ENCODE measurements at places on chromosomes 6 and 20.

GRCh38 chr6:147173675-147174308, 30.4 kb upstream of the STXBP5 start:
- H3K4me3 ChIP-seq = no peak overlapping the region
- DNase-seq = no peak
- no peak overlapping the region for H3K27ac ChIP-seq
- H3K36me3 ChIP-seq = no peaks in the 10 kb centered on the region

DNA sequence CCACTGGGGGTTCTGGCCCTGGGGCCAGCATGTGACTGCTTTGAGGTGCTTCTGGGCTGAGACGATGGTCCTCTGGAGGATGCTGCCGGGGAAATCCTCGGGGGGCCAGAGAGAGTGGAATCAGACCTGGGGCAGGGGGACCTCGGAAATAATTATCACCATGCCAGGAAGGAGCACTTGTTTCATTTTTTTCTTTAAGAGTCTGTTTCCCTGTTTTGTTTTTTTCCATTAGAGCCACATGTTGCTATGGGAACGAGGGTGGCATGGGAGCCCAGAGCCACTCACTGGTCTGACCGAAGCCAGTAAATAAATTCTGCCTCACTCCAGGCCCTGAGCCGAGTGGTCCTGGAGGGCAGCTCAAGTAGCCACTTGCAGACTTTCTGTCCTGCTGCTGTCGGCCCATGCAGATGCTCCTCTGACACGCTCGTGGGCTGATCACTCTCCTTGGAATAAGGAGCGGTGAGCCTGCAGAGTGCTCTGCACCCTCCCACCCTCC, 365.1 kb downstream of the ZFAND3 start:
- peaks cover 31% of the 10 kb centered on the region for H3K4me1 ChIP-seq
- no peak for DNase-seq
- no peaks in the 10 kb centered on the region for H3K27me3 ChIP-seq
- no peak overlapping the region for H3K27ac ChIP-seq
- no peak overlapping the region for H3K4me3 ChIP-seq

DNA sequence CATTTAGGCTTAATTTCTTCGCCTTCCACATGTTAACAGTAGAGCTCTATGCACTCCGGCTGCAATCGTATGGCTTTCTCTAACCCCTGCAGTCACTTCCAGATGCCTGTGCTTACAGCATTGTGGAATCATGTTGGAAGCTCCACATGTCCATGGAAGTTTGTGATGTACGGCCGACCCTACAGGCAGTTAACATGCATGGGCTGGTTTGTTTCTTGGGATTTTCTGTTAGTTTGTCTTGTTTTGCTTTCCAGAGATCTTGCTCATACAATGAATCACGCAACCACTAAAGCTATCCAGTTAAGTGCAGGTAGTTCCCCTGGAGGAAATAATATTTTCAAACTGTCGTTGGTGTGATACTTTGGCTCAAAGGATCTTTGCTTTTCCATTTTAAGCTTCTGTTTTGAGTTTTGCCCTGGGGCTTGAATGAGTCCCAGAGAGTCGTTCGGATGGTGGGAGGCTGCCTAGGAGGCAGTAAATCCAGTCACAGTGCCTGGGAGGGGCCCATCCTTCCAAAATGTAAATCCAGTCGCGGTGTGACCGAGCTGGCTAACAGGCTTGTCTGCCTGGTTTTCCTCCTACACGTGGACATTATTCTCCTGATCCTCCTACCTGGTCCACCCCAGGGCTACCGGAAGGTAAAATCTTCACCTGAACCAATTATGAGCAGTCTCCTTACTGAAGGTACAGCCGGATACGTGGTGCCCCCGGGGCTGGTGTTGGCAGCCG, 225.9 kb downstream of the SMOC2 start:
- H3K4me3 ChIP-seq = no peak overlapping the region
- no peak overlapping the region for H3K27ac ChIP-seq
- H3K4me1 ChIP-seq = peaks cover 4% of the 10 kb centered on the region
- no peaks in the 10 kb centered on the region for H3K27me3 ChIP-seq
- no peak for DNase-seq

- H3K27ac ChIP-seq = no peak overlapping the region
- no peaks in the 10 kb centered on the region for H3K36me3 ChIP-seq
- DNase-seq = no peak
- no peaks in the 10 kb centered on the region for H3K4me1 ChIP-seq
These were observed 32.9 kb downstream of the PKIG start for GRCh38 chr20:44615169-44615791.

DNA sequence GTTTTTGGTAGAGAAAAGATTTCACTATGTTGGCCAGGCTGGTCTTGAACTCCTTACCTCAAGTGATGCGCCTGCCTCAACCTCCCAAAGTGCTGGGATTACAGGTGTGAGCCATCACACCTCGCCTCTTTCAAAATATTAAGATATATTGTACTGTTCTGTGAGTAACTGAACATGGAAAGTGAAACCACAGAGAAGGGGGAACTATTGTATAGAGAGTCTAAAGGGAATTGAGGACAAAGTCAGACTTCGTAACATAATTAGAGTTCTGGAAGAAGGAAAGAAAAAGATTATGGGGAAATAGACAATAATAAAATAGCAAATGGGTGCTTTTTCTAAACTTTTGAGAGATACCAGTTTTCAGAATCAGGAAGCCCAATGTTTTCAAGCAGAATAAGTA, 17.4 kb upstream of the AKAP7 start:
- H3K4me3 ChIP-seq = no peak overlapping the region
- no peak for DNase-seq
- no peaks in the 10 kb centered on the region for H3K4me1 ChIP-seq
- no peaks in the 10 kb centered on the region for H3K36me3 ChIP-seq

- no peaks in the 10 kb centered on the region for H3K36me3 ChIP-seq
- H3K4me3 ChIP-seq = no peak overlapping the region
- no peak overlapping the region for H3K27ac ChIP-seq
- H3K27me3 ChIP-seq = no peaks in the 10 kb centered on the region
These were observed 38.5 kb upstream of the AHI1 start for GRCh38 chr6:135535989-135536414.

Measured in neural progenitor cell (in vitro differentiated cells).